SW 1271 (cell line): ENCODE measurements at places on chromosomes 3 and 15.

DNA sequence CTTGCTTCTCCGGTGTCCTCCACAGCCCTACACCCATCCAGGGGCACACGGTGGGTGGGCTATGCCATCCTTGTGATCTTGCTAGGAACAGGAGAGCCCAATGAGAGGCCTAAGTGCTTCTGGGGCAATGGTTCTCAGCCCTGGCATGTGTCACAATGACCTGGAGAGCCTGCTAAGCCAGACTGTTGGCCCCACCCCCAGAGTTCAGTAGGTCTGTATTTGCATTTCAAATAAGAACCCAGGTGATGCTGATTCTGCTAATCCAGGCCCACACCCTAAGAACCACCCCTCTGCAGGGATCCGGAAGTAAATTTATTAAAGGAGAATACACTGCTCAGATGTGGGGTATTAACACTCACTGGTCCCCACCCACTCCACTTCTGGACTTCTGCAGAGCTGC lies 57.9 kb downstream of the RORA start:
- no peak for DNase-seq

DNA sequence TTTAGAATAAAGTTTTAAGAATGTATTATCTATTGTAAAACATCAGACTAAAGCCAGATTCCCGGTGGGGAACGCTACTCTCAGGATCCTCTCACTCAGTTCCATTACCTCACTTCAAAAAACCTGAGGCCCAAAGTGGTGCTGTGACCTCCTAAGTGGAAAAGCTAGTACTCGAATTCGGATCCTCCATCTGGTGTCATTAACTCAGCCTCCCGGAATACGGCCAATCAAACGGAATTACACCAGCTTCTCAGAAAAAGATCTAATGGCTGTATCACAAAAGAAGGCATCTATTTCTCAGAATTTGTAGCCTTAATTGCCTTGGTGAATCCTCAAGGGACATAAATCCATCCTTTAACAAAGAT lies 627 bp downstream of the ACAD11 start:
- DNase-seq = no peak

GRCh38 chr3:172581757-172582166 lies 58.5 kb upstream of the TNFSF10 start:
- DNase-seq = no peak

DNA sequence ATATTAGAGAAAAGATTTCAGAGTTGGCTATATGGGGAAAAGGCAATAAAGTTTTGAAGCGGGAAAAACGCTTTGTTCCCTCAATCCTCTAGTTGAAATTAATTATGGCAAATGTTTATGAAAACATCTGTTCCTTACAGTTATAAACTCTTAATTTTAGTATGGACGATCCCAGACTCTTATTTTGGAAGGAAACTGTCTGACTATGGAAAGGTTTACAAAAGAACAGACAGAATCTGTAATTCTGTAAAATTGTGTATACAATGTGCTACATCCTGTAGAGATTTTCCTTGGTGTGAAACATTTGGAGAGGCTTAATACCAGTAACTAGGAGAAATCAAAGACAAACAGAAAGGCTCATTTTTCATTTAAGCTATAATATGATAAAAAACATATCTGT lies 311.8 kb downstream of the TBC1D5 start:
- no peak for DNase-seq

- DNase-seq = no peak
These were observed 401.7 kb downstream of the TBC1D5 start for GRCh38 chr3:17340693-17341092.

GRCh38 chr15:66006986-66007385 lies 137.7 kb downstream of the RAB11A start:
- no peak for DNase-seq

DNA sequence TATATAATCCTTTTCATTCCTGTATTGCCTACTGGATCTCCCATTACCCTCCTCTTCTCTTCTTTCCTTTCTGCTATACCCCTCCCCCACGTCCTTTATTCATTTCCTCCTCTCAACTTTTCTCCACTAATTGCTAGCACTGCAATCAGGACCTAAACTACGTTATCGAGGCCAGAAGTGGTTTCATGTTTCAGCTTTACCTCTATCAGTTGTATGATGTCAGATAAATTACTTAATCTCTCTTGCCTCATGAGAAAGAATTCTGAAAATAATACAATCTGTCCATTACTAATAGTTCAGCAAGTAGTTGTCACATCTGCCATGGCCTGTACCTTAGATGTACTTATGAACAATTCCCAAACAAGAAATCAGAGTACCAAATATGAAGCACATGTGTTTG lies 10.6 kb downstream of the POPDC2 start:
- no peak for DNase-seq

DNA sequence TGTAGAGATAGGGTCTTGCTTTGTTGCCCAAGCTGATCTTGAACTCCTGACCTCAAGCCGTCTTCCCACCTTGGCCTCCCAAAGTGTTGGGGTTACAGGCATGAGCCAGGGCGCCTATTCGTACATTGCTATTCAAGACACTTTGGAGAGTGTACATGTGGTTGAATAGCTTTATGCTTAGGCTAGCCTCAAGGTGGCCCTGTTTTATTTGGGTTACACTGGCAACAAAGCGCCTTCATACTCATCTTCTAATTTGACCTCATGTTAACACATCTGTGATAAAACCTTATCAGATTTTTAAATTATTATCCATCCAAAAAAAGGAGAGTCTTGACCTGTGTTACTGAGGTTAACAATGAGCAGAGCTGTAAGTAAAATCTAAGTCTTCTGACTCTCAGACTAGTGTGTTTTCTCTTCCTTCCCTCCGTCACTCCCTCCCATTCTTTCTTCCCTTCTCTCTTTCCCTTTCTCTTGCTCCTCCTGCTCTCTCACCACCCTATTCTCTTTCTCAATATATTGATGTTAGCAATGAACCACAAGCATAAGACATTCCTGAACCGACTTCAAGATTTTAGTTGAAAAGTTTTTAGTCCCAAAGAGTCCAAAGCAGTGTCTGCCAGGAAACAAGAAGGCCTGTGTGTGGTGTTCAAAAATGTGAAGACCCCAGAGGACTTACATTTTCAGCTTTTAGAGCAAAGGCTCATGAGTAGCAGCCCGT lies 603.7 kb upstream of the CFAP20DC start:
- no peak for DNase-seq

DNA sequence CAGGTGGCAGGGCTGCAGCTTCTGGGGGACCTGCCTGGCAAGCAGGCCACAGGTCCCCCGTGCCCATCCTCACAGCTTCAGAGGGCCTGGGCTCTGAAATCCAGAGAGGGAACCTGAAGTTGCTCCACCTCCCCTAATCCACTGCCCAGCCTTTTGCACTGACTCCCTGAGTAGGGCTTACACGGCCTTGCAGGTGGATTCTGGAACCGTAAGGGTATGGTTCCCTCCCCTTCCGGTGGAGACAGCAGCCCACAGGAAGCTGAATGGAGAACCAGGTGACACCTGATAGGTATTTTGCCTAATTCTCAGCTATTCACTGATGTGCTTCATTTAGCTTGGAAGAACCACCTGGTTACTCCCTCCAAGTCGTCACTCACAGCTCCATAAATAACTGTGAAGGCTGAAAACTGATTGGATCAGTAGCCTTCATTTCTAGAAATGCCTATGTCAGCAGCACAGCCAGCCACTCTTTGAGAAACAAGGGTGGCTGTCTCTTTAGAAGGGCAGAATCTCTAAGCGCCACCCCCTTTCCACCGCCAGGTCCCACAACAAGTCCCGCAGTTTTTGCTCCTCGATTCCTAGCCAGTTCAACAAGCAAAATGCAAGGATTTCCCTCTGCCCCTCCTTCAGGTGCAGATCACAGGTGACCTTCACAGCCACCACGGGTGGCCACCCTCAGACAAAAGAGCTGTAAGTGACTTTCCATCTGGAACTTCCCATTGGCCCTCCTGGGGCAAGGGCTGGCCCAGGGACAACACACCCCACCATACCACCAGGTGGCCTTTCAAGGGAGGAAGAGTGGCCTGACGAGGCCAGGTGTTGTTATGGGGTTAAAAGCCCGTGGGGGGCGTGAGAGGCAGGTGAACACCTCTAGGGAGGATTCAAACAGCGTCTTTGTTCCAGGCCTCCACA lies 112.9 kb downstream of the SEC22A start:
- no peak for DNase-seq

GRCh38 chr3:59334585-59334984 lies 284.8 kb upstream of the CFAP20DC start:
- no peak for DNase-seq

- DNase-seq = peak; percentile 52
These were observed 71.5 kb downstream of the CERS3 start for GRCh38 chr15:100457201-100457600.

- no peak for DNase-seq
These were observed 165.2 kb downstream of the ZPLD1 start for GRCh38 chr3:102599819-102600576.

- DNase-seq = no peak
These were observed 3.6 kb upstream of the NMD3 start for GRCh38 chr3:161217496-161217895.
